ENCODE measurements at places on chromosomes 1 and 21.

DNA sequence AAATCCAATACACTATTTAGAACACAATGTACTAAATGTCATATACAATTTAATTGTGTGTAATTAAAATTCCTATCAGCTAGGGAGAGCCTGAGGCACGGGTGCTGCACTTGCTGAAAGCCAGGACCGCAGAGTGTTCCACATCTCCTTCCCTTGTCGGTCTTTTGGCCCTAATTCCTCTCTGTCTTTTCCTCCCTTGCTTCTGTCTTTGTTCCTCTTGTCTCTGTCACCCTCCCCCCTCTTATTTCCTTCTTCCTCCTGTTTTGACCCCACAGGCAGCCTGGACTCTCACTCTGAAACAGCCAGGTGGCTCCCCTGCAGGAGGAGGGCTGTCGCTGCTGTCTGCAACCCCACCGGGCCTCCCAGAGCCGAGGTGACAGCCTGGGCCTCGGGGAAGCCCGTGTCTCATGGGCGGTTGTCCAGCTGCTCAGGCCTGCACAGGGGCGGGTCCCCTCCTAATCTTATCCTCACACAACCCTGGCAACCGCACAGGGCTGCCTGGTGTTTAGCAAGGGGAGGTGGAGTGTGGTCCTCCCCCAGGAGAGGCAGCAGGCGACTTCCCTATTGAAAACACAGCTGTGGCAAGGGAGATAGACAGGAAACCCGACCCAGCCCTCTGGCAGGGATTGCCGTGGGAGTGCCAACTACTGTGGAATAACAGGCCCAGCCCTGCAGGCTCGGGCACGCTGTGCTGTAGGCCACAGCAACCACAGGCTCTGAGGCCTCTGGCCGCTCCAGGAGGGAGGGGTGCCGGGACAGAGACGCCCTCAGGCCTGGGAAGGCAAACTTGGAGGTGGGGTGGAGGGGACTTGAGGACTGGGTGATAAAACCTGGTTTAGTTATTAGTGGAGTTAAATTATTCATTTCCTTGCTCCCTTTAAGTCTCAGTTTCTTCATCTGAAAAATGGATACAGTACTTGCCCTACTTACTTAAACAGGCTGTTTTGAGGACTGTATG is 68.8 kb upstream of the WDR26 start:
- peak; percentile 86 for DNase-seq

- DNase-seq: no peak
These were observed 42.5 kb downstream of the ITPKB start for GRCh38 chr1:226696547-226696946.

DNA sequence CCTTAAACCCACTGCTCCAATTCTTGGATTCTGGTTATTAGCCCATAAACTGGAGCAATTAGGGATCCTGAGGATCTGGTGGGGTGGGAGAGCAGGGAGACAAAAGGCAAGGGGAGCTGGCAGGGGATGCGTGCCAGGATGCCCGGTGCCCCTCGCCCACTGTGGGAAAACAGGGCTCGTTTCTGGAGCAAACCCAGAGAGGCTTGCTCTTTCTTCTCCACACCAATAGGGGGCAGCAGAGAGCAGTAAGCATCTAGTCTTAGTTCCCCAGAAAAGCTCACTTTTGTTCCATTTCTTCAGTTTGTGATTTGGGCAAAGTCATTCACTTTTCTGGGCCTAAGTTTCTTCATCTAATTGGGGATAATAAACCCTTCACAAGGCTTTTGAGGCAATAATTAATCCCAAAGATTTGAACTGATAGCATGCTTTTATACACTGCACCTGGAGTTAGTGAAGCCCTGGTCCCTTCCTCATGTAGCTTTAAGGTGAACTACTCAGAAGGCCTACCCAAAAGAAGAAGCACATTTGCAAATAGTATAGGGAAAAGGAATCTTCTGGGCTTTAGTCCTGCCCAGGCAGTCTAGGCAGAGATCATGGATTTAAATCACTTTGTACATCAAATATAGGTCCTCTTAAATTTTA is 160.6 kb upstream of the USP24 start:
- peak; percentile 33 for DNase-seq

DNA sequence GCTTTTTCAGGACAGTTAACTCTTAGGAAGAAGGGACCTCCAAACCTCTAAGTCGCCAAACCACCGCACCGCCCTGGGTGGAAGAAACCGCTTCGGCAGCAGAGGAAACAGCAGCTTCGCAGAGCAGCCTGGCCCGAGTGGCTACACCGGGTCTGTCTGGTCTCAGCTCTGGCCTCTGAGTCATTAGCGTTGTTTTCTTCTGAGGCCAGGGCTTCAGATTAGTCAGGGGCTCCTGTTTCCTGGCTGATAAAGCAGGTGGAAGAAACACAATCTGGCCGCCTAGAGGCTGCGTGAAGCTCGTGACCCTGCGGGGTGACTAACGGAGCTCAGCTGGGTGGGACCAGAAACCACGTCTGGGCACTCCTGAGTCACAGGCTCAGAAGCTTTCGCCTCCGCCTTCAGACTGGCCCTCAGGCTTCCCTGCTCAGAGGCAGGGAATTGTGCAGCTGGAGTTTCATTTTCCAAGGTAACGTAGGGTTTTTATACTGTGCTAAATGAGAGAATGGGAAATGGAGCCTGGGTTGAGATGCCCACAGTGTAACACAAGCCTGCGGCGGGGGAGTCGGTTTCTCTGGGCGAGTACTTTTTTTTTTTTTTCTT is 44.9 kb downstream of the CHAF1B start:
- peak; percentile 99 for DNase-seq

GRCh38 chr1:167109125-167109524 is 15.2 kb downstream of the STYXL2 start:
- no peak for DNase-seq

- DNase-seq: no peak
These were observed 55.7 kb upstream of the KCNE2 start for GRCh38 chr21:34307991-34308532.

DNA sequence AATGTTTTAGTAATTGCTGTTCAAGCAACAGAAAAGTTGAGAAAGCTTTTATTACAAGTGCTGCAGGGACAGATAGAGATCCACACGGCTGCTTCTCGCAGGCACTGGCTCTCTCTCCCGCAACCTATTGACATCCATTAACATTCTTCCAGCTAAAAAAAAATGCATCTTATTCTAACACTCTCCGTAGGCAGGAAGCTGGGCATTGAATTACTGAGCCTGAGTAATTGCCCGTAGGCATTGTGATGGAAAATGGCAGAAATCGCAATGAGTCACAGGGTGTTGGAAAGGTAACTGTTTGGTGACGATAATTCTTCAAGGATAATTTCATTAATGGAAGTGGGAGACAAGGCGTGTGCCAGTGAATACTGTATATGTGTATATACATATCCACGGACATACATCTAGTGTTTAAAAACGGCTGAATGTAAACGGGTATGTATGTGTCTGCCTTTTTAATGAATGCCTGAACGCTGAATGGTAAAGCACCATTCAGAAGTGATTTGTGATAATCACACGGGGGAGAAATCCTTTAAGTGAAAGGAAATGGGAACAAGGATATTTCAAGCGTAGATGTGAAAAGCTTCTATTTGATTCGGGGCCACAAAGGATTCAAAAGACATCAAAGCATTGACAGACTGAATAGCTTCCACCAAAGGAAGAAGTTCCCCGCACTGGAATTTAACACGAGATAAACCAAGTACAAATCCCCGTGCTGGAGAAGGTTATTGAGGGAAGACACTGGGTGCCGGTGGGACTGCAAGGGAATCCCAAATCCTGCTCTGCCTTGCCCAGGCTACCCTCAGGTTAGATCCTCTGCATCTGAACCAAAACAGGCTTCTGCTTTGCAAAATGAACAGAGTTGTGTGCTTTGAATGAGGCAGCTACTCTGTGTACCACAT is 567.2 kb downstream of the NPHP4 start:
- DNase-seq: no peak

DNA sequence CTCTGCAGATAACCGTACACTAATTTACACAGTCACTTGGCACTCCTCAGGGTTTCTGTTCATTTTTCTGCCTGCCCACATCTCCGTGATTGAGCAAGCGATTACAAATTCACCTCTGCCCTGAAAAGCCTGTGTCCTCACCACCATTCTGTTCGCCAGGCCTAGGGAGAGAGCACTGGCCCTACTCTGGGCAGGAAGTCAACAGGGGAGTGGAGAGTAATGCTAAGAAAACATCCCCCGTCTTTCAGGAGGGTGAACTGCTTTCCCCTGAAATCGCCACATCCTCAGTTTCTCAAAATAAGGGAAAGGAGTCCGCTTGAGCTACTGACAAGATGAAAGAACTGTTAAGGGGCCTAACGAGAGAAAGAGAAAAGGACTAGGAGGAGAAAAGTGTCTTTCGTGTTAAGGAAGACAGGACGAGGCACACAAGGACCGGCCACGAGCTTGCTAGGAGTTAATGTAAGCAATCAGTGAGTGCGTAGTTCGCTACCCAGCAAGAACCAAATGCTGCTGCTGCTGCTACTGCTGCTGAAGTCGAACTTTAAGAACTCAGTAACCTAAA is 632 bp downstream of the PEX19 start:
- DNase-seq: peak; percentile 92

DNA sequence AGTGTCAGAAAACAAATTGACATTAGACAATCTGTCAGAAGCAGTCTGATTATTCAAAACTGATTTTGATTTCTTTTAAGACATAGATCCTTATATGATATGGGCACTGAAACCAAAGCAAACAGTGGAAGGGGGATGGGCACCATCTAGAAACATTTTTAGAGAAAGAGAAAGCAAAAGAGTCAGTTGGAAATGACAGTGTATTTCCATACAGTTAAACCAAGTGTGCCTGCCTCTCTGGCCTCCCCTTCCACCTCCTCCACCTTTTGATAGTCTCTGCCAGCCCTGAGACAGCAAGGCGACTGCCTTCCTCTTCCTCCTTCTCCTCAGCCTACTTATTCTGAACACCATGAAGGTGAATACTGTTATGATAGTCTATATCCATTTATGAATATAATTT is 949.7 kb downstream of the AMY1C start:
- no peak for DNase-seq

GRCh38 chr1:92913093-92913819 is 48.0 kb downstream of the DIPK1A start:
- DNase-seq: no peak

- no peak for DNase-seq
These were observed 237.4 kb downstream of the LMX1A start for GRCh38 chr1:165119086-165119485.

- no peak for DNase-seq
These were observed 42.9 kb downstream of the CAMK2N1 start for GRCh38 chr1:20442920-20443625.

DNA sequence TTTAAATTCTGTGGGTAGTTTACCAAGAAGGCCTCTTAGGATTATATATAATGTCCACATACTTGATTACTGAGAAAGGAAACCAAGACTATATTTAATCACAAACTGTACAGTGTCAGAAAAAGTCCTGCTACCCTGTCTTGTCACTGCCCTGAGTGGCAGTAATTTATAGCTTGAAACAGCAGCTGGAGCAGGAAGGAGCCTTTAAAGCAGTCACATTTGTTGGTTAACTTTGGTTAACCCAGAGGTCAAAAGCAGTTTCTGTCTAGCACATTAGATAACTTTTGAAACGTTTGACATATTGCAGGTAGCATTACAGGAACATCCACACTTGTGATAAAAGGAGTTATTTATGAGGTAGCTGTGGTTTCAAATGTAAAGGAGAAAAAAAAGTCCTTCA is 161.7 kb downstream of the ROR1 start:
- DNase-seq: peak; percentile 56

DNA sequence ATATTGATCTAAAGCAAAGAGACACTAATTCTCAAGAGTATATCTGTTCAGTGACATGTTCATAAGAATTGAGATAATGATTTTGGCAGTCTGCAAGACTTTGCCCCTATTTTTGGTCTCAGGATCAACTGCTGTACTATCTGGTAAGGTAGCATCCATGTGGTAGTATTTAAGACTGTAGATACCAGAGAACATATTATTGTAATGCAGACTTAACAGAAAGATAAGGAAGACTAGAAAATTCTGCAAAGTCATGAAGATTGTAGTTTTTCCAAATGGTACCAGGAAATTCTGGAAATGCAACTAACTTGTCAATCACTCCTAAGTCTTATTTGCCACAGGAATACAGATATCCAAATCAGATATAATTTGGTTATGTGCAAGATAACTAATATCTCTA is 35.1 kb downstream of the RNF2 start:
- no peak for DNase-seq

DNA sequence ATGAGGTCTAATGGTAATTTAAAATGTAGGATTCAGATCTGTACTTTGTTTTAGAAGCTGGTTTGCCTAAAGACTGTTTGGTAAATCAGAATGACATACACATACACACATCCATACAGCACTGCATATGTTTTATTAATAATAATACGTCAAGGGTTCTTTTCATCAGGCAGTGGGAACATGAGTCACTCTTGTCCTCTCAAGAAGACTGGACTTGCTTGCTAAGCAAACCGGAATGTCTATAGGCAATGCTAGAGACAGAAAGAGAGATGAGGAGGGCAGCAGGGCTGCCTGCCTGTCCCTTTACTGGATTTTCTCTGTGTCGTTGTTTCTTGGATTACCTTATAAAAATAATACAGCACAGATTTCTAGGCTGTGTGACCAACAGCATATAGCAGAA is 119.1 kb upstream of the GALNT2 start:
- peak; percentile 44 for DNase-seq

GRCh38 chr1:161080441-161081405 is 8.6 kb downstream of the NECTIN4 start:
- peak; percentile 67 for DNase-seq

DNA sequence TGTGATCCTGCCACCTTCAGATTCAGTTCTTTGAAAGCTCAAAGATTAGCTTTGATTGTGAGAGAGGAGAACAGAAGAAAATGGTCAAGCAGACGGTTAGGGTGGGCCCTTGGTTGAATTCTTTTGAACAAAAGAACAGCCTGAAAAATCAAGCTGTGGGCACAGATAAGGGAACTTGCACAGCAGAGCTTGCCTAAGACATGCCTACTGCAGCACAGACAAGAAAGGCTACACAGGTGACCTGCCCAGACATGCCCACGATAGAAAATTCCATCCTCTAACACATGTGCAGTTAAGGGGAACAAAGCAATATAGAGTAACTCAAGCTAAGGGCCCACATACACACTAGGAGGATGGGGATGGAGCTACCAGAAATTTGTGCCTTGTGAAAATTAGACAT is 512.5 kb upstream of the LRRC7 start:
- no peak for DNase-seq
